Sigmoid colon (tissue), 7 donors: ENCODE measurements at places on chromosomes 16 and 17.

DNA sequence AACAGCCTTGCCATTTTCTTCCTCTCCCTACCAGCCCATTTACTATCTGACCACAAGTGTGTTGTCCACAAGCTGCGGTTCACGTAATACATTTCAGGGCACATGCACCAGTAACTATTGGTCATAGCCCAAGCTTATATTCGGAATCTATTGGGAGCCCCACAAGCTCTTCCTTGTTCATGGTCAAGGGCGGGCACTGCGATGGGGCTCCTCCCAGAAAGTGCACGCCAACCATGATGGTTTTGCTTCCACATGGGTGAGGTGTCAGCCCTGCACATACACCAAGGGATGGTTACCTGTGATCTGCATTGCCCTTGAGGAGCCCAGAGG, 12.1 kb downstream of the THRA start:
- no peaks in the 10 kb centered on the region for H3K27me3 ChIP-seq
- peaks cover 40% of the 10 kb centered on the region for H3K36me3 ChIP-seq
- H3K4me1 ChIP-seq = peaks cover 81% of the 10 kb centered on the region
- peak overlapping the region; percentile 99 for H3K27ac ChIP-seq
- DNase-seq = no peak

GRCh38 chr16:20946015-20946629, 45.6 kb downstream of the LYRM1 start:
- no peak for DNase-seq
- H3K27ac ChIP-seq = no peak overlapping the region
- no peak overlapping the region for H3K4me3 ChIP-seq
- no peaks in the 10 kb centered on the region for H3K27me3 ChIP-seq

DNA sequence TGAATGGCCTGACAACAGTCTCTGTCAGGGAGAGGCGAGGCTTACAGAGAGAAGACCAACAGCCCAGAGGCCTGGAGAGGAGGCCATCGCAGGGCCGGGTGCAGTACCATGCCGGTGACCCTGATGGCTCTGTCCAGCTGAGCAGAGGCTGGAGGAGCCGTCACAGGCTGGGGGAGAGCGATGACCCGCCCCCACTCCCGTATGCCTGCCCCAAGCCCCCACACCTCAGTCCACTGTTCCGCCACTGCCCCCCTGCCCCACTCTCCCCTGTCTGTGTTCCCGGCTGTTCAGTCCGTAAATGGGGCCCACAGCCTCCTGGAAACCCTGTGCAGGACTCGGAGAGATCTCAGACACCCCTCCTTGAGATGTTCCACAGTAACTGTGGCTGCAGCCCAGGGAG, 12.8 kb upstream of the FAM83G start:
- H3K4me1 ChIP-seq = no peaks in the 10 kb centered on the region
- no peaks in the 10 kb centered on the region for H3K36me3 ChIP-seq
- H3K27ac ChIP-seq = no peak overlapping the region

GRCh38 chr16:15835136-15835878, 21.5 kb downstream of the MYH11 start:
- peaks cover 21% of the 10 kb centered on the region for H3K36me3 ChIP-seq
- peak overlapping the region; percentile 85 for H3K27ac ChIP-seq
- no peaks in the 10 kb centered on the region for H3K27me3 ChIP-seq
- H3K4me3 ChIP-seq = peak overlapping the region; percentile 69
- peaks cover 96% of the 10 kb centered on the region for H3K4me1 ChIP-seq
- no peak for DNase-seq

DNA sequence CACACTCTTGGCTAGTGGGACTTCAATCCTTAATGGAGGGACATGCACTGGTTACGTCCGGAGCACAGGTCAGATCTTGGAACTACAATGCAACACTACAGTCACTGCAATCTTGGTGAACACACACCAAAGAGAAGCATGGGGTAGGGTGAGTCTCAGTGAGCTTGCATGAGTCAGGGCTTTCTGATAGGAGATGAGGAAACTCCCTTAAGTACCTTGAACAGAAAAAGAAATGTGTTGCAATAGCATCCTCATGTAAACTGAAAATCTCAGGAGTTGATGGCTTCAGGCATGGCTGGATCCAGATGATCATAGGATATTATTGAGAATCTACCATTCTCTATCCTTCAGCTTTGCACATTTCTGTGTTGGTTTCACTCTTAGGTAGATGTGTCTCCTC, 54.1 kb downstream of the CES1 start:
- no peak for DNase-seq
- no peak overlapping the region for H3K27ac ChIP-seq
- no peak overlapping the region for H3K4me3 ChIP-seq
- H3K36me3 ChIP-seq = no peaks in the 10 kb centered on the region
- no peaks in the 10 kb centered on the region for H3K4me1 ChIP-seq

- DNase-seq = no peak
- no peak overlapping the region for H3K4me3 ChIP-seq
- H3K27ac ChIP-seq = no peak overlapping the region
- no peaks in the 10 kb centered on the region for H3K4me1 ChIP-seq
- no peaks in the 10 kb centered on the region for H3K36me3 ChIP-seq
Observed at GRCh38 chr17:67046398-67046797, 2.0 kb downstream of the CACNG1 start.

- no peak for DNase-seq
- no peak overlapping the region for H3K4me3 ChIP-seq
Observed at GRCh38 chr17:37787055-37787757, 42.3 kb upstream of the HNF1B start.
